Inflammatory macrophage treated with lipopolysaccharide for 1 hour (primary cell): ENCODE measurements at places on chromosomes 4 and X.

DNA sequence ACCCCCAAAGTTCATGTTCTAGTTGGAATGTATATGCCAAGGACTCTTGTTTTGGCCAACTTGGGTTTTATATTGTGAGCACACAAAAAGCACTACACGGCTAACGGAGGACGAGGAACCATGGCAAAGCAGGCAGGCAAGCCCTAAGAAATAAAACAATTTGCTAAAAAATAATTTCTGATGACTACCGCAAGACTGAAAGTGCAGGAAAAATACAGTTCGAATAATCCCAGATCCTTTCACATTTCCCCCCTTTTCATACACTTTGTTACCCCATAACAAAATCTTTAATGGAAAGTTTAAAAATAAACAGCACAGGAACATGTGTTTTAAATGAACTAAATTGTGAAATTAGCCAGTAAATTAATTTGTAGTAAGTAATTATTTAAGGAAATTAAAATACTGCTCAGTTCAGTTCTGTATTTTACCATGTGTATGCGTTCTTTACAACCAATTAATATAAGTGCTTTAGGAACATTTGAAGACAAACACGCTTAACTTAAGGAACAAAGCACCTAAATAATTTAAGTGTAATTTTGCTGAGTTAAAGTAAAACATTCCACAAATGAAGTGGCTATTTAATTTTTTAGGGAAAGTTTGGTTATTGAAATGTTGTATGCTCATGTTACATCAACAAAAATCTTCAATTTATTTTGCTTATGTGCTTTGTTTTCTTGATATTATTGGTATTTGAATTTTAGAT, 12.4 kb upstream of the PITX2 start:
- no peak for DNase-seq

GRCh38 chr4:184647266-184648053, 1.8 kb downstream of the CASP3 start:
- DNase-seq: no peak

DNA sequence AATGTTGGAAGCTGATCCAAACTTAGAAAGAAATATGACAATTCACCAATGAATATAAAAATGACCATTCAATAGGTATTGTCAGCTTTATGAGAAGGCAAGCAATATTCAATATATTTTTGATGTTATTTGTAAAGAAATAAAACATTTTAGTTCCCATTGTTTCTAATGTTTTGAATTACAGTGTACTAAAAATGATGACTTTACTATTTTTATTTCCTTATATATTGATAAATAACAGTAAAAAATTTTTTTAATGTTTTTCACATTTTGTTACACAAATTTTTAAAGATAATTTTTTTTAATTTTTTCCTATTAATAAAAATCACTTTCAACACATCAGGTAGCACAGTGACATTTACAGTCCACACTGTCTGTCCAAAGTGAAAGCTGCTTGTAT, 565.5 kb upstream of the FAM241A start:
- DNase-seq: no peak

DNA sequence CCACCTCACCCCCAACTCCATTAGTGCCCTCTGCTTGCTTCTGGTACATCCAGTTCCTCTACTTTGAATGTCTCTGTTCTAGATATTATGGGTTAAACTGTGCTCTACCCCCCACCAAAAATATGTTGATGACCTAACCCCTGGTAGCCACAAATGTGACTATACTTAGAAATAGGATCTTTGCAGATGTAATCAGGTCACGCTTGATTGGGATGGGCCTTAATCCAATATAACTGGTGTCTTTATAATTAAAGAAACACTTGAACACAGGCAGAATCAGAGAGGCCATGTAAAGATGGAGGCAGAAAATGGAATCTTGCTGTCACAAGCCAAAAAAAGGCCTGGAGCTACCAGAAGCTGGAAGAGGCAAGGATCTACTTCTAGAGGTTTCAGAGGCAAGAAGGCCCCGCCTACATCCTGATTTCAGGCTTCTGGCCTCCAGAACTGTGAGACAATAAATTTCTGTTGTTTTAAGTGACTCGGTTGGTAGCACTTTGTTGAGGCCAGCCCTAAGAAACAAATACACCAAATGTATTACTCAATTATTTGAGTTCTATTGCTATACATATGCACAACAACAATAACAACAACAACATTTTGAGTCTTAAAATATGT, 220.0 kb downstream of the PPP3CA start:
- DNase-seq: no peak

DNA sequence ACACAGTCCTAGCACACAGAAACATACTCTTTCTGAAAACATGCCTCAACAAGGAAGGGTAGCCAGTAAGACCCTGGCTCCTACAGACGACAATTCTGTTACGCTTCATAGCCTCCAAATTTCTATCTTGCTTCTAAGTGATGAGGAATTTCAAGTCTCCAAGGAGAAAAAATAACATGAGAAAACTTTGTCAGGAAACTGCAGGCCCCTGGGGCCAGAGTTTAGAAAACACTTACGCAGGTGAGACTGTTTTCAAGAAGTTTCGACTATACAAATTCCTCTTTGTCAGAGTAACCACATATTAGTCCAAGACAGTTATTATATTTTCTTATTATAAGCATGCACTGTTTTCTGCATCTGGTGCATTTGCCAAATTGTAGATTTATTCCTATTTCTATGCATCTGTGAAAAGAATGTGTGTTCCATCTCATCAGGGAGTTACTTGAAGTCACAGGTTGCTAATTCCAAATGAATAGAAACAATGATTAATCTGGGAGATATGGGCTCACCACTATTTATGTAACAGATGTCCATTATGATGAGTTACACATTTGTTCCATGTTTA, 30.3 kb upstream of the HCCS start:
- no peak for DNase-seq

DNA sequence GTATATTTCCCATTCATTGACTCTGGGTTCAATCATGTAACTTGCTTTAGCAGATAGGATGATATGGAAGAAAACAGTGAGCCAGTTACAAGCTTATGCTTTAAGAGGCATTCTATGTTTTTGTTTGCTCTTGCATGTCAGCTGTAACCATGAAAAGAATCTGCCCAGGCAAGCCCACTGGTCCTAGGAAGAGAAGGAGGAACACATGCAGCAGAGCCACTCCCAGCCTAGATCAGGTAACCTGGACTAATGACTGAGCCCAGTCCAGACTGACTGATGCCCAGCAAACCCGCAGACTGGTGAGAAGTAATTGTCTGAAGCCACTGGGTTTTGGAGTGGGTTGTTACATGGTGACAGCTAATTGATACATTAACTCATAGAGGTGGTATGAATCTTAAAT, 167.9 kb downstream of the COL4A6 start:
- no peak for DNase-seq

GRCh38 chr4:102299354-102300107, 45.8 kb downstream of the SLC39A8 start:
- peak; percentile 10 for DNase-seq

DNA sequence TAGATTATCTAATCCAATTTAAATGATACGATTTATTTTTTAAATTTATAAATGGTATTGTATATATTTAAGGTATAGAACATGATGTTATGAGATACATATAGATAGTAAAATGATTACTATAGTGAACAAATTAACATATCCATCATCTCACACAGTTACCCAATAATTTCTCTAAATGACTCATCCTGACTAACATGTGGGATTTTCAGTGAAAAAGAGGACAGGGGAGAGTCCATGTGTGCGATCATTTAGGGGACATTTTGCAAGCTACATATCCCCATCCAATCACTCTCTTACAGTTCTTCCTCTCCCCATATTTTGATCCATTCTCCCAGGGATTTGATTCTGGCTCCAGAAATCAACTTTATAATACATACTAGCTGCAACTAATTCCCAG, 88.2 kb downstream of the ABCB7 start:
- no peak for DNase-seq

DNA sequence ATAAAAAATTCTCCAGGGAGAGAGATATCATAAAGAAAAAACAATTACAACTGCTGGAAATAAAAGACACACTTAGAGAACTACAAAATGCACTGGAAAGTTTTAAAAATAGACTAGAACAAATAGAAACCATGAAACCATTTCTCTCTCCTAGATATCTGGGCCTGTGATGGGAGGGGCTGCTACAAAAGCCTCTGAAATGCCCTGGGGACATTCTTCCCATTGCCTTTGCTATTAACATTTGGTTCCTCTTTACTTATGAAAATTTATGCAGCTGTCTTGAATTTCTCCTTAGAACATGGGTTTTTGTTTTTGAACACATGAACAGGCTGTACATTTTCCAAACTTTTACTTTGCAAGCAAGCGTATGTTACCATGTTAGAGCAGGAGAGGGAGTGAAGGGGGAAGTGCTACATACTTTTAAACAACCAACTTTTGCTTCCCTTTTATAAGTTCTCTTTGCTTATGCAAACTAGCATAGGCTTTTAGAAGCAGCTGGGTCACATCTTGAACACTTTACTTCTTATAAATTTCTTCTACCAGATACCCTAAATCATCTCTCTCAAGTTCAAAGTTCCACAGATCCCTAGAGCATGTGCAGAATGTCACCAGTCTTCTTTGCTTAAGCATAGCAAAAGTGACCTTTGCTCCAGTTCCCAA, 47.9 kb upstream of the PACRGL start:
- DNase-seq: peak; percentile 19

DNA sequence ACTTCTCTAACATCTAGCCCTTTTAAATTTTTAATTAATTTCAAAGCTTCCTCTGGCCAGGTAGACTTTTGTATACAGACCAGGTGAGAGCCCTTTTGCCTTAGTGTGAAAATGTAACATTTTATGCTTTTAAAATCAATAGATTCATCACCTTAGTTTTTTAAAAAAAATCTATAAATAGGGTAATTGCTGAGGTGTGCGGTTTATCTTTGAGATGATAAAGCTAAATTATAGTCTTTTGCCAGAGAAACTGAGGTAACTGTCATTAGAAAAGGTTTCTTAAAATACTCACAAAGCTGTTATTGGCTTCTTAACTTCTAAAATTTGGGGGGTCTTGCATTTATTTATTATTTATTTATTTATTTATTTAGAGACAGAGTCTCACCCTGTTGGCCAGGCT, 62.9 kb downstream of the NELFA start:
- no peak for DNase-seq

- no peak for DNase-seq
These were observed 18.8 kb upstream of the OTUD4 start for GRCh38 chr4:145199051-145199716.

- DNase-seq: no peak
These were observed at the start of gene VEGFD for GRCh38 chrX:15384304-15384703. Gene VEGFD (minus strand): TSS chrX:15384413. CDS start chrX:15383946, 467 bp downstream.

DNA sequence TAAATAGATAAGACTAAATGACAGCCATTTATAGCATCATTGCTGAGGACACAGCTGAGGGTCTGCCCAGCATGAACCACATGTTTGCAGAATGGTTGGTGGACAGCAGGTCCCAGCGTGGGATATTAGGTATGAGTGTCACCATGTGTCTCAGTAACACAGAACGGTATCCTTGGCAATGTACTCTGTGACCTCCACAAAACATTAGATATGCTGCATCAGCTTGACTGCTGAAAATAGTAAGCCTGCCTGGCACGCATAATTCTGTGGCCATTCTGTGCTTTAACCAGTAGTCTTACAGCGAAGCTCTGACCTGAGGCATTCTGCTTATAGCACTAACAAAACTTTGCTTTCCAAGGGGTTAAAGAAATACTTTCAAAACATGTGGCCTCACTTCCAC, 32.0 kb downstream of the LIMCH1 start:
- no peak for DNase-seq

DNA sequence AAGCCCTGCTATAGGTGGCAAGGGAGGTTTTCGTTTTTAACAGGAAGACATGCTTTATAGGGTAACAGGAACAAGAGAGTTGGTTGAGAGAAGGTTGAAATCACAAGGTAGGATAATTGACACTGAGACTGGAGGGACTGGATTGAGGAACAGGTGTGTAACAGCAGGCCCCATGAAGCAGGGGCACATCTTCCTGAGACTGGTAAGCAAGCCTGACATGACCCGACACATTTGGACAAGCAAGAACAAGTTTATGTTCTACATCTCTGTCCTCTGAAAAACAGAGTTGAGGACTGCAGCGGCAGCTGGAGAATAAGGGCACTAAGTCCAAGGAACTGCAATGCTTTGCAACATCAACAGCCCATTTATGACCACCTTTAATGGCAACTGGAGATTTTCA, 5.2 kb downstream of the RPS4X start:
- DNase-seq: no peak
